ENCODE measurements at places on chromosomes 2 and 18.

GRCh38 chr2:37862620-37863019, 62.5 kb upstream of the RMDN2 start:
- DNase-seq, result no peak

DNA sequence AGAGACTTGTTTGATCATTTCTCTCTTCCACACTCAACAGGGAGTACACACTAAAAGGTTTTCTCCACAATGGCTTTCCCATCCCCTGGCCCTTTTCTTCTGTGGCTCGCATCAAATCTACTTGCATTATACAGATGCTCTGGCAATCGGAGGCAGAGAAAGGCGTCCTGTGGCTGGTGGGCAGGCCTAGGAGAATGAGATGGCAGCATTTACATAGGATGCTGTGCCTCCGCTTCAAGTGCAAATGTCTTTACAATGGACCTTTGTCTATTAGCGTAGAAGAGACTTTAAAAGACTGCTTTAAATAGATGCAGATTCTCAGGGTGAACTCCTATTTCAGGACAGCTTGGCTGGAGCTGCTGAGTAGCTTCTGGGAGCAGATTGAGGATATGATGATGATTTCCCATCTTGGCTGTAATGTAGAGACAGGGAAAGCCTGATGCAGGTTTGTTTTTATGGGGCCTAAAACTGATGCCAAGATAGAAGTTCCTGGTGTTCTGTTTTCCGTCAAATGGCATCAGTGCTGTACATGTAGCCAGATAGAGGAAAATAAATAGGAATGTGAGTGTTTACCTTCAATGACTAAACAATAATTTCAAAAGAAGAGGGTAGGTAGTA, 423.4 kb downstream of the RND3 start:
- no peak for DNase-seq

GRCh38 chr2:59701271-59701994, 852.0 kb downstream of the BCL11A start:
- no peak for DNase-seq

- DNase-seq, result peak; percentile 85
Measured at GRCh38 chr2:42967959-42968674, 175.7 kb upstream of the HAAO start.

DNA sequence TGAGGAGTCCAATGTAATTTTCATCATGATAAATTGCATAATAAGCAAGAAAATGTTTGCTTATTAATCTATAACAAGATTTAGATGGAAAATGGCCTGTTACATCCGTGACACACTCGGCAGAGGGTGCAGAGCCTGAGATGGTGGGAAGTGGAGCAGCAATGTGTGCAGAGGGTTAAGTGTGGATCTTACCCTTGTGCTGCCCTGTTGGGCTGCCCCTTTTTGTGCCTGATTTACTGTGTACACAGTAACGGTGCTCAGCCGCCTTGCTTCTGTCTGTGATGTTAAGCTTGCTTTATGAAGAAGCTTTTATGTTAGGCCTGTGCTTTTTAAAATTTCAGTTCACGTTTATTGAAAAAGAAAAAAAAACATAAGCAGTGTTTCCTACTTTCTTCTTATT, 220.2 kb upstream of the BOD1L2 start:
- no peak for DNase-seq

DNA sequence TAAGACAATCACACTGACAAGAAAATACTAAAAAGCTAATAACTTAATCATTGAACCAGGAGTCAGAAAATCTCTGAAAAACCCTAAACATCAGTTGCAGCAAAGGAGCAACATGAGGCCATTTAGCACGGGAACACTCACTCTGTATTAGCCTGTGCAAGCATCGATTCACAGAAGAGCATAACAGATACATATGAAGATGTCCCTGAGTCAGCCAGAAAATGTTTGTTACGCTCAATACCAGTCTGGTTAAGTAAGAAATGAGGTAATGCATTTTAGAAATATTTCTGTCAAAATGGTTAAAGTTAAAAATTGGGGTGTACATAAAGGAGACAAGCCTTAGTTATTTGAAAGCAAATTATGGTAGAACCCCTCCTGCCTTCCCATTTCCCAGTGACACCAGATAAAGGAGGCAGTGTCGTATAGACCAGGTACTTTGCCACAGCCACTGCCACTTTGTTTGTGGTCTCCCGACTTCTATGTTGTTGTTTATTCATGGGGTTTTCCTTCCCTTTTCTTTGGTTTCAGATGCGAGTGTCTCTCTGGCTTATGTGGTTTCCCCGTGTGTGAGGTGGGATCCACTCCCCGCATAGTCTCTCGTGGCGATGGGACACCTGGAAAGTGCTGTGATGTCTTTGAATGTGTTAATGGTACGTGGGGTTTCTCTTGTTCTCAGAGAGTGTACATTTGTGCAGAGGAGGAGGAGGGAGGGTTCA, 108.6 kb downstream of the CRIM1 start:
- DNase-seq, result no peak

GRCh38 chr2:23657371-23657770, 269.6 kb downstream of the ATAD2B start:
- no peak for DNase-seq

DNA sequence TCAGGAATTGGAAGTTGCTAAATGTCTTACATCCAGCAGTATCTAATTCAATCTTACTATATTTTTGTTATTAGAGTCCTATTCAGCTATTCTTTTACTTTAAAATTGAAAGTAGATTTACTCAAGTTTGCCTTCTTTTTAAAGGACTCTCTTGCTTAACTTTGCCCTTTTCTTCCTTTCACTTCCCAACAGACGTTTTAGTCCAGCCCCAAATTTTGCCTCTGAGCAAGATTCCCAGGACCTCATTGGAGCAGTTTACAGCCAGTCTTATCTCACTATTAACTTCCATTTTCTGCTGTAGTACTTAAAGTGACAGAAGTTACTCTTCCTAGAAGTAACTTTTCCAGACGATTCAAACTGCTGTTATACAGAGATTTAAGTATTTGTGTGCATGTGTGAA, 1.7 kb upstream of the PRKD3 start:
- DNase-seq, result peak; percentile 82

GRCh38 chr2:192828175-192828574, 633.4 kb upstream of the TMEFF2 start:
- no peak for DNase-seq

GRCh38 chr2:219629976-219630695, 2.7 kb downstream of the SLC4A3 start:
- DNase-seq, result peak; percentile 24

- no peak for DNase-seq
Measured at GRCh38 chr18:79422783-79423165, 27.0 kb downstream of the NFATC1 start.

- no peak for DNase-seq
Measured at GRCh38 chr2:75284345-75284744, 85.0 kb upstream of the TACR1 start.

DNA sequence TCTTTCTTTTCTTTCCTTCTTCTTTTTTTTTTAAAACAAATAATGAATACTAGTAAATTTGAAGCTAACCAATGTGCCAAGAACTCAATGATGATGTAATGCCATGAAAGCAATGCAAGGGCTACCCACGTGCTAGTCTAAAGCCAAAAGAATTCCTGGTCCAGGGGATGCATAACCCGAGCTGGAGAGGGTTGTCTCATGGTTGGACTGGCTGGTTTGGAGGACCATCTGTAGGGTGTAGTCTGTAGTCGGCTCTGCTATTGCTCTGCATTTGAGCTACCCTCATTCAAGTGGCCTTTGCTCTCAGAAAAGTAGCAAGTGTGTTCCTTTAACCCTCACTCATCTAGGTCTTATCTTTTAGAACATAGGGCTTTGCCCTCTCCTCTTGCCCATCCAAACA, 469.6 kb upstream of the CELF4 start:
- DNase-seq, result no peak

DNA sequence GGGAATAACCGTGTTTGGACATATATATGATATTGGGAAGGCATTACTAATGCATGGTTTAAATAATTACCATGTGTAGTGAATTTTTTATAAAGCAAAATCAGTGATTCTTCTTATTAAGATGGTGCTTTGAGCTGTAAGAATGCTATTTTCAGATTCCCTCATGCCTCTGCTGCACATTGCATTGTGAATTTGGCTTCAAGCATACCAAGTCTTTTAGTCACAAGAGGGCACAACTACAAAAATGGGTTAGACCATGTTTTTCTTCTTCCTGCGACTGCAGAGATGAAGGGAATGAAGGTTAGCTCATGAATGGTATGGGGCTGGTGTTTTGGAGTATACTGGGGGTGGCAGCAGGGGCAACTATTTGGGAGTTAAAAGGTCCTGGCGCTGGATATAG, 320.1 kb downstream of the SLC4A3 start:
- peak; percentile 52 for DNase-seq

- no peak for DNase-seq
Measured at GRCh38 chr18:79910563-79911343, 40.7 kb downstream of the SLC66A2 start.

DNA sequence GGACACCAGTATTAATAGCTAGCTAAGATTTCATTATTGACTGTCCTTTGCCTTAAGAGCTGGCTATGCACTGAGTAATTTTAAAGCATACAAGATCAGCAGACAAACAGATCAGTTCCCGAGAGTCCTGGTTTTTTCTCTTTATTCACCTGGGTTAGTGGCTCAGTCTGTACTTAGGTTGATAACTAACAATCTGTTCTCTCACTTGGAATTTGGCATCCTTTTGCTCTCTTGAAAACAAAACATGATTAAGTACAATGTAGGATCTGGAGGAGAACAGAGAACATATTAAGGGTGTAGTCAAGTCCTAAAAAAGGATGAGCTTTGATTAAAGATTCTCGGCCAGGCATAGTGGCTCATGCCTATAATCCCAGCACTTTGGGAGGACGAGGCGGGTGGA, 16.6 kb downstream of the ARPC2 start:
- no peak for DNase-seq

DNA sequence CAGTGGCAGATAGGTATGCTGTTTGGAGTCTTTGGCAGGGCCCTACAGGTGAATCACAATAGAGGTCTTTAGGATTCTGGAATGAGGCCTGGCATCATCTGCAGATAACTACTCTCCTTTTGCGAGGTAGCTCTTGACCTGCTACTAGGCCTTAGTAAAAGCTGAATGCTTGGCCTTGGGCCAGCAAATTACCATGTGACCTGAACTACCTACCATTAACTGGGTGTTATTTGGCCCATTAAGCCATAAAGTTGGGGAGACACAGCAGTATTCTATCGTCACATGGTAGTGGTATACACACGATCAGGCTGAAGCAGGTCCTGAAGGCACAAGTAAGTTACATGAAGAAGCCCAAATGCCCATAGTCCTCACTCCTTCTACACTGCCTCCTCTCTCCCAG, 178.2 kb downstream of the PPP1R1C start:
- no peak for DNase-seq

DNA sequence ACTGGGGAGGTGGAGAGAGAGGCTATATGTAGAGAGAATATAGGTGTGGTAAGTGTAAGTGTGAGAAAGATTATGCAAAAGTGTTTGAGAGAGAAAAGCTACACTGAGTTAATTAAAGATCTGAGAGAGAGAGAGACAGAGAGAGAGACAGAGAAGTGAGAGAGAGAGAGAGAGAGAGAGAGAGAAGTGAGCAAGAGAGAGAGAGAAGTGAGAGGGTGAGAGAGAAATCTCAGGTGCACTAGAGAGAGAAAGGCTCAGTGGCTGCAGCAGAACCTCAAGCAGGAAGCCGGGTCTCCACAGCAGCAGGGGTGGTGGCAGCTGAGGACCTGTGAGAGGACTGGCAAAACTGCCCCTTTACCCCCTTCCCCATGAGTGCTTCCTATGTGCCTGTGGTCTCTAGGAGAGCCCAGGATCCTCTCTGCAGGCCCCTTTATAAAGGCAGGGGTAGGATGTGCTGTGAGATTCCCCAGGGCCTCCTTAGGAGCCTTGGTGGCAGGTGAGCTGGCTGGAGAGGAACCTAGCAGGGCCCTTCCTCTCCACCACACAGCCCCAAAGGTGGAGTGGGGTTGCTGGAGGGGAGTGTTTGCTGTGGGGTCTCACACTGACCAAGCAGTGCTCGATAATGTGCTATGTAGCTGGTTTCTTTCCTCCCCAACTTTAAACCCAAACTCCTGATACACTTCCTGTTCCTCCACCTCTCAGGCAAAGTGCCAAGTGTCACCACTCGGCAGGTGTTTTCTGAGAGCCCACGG, 52.6 kb downstream of the SLC4A5 start:
- no peak for DNase-seq

DNA sequence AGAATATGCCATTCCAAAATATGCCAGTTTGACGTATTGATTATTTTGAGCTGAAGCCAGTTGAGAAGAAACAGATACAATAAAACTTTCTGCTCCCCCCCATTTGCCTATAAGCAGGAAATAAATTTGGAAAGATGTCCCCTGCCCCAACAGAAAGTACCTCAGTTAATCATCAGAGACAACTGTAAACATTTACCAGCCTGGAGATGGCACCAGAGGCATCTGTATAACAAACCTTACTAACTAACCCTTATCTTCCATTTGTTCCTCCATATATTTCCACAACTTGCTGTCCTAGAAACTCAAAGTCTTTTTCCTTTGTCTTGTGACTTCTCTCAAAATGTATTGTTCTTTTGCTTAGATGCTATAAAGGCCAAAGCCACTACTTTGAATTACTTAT, 93.8 kb downstream of the AKAIN1 start:
- no peak for DNase-seq

- DNase-seq, result no peak
Measured at GRCh38 chr2:187055463-187055862, 206.5 kb upstream of the ZSWIM2 start.

- DNase-seq, result no peak
Measured at GRCh38 chr18:7366597-7366996, 135.7 kb downstream of the LRRC30 start.
